ENCODE measurements at places on chromosomes 7 and 10.

DNA sequence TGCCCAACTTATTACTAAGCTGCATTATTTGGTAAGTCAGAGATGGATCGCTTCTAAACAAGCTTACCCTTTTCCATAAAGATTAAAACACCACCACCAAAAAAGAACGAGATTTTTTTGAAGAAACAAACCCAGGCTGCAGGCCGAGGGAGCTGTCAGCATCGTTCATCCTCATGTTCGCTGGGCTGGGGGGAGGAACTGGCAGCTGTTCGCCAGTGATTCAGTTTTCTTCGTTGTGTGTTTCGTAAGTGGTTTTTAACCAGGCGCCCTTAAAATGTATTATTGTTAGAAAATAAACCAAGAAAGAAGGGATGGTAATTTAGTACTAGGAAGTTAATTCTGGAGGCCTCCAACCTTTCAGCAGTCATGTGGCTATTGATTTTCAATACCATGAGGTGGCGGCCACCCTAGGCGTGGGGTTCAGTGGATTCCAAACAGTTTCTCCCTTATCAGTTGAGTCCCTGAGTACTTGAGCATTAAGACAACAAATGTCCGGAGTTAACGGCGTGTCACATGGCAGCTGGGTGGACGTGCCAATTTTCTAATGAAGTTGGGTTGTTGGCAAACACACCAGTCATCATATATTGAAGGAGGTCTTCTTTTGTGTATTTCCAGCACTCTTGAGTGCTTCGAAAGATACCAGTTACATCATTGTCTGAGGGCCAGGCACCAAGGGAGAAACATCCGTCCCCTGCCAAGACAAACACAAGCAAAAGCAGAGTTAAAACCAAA is 173.2 kb downstream of the EBF3 start:
- DNase-seq: no peak

GRCh38 chr10:4262870-4263600 is 478.0 kb upstream of the KLF6 start:
- DNase-seq: no peak

DNA sequence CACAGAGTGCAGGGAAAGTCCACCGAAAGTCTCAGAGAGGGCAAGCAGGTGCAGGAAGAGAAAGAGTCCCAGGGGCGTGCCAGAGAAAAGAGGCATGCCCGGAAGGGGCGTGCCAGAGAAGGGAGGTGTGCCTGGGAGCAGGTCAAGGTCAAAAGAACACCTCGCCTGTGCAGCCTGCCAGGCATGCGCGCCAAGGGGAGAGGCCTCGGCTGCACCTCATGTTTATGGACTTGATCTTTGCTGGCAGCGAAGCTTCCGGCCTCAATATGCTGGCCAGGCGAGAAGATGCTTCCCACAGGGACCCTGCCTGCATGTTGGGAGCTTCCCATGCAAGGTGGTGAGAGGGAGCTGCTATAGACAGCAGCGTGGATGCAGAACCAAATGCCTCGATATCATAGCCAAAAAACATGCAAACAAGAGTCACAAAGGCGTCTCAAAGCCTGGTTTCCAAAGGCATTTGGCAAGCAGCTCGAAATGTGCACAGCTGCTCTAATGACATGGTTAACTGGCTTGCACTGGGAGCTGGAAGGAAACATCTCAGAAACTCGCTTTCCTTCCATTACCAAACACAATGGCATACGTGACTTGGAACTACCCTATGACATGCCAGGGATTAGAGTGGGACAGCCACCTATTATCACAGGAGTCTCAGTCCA is 192.5 kb upstream of the PPP2R2D start:
- no peak for DNase-seq

DNA sequence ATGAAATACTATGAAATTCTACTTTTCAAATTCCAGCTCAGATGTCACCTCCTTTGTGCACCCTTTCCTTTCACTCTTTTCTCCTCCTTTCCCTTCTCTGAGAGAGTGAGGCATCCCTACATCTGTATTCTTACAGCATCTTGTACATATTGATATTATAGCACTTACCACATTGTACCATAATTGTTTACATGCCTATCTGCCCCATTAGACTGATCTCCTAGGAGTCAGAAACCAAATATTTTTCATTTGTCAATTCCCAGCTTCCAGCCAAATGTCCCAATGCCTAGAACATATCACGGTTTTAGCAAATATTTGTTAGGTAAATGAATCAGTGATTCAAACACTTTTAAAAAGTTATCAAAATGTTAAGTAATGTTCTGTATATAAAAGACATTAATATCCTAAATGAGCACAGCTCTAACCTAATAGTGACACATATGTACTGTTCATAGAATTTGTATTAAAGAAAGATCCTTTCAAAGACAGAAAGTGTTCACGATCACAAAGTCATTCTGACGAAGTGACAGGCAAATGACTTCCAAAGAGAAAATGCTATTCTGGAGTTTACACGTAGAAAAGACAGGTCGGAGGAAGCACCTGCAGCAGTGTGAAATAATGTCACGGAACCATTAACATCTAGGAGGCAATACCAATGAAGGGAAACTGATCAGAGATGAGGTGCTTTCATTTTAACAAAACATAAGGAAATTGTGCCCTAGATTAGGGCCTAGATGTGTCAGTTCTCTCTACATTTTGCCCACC is 774.2 kb downstream of the MAGI2 start:
- DNase-seq: no peak
